Activated T-helper 1 cell treated with anti-CD3 and anti-CD28 coated beads, Interleukin-12 subunit alpha, Interleukin-12 subunit beta, Interleukin-2, Interleukin-4 antibody, amounts not matched to agents 30 ng/mL and 10 ng/mL and 1 ng/mL, durations not matched to agents 14 hours and 24 hours and 36 hours (primary cell): ENCODE measurements at places on chromosomes 5 and 9. TPM values are rescaled to one million over a fixed set of nuclear protein-coding genes. Genes with fewer than 3 reads are reported as not detected.

DNA sequence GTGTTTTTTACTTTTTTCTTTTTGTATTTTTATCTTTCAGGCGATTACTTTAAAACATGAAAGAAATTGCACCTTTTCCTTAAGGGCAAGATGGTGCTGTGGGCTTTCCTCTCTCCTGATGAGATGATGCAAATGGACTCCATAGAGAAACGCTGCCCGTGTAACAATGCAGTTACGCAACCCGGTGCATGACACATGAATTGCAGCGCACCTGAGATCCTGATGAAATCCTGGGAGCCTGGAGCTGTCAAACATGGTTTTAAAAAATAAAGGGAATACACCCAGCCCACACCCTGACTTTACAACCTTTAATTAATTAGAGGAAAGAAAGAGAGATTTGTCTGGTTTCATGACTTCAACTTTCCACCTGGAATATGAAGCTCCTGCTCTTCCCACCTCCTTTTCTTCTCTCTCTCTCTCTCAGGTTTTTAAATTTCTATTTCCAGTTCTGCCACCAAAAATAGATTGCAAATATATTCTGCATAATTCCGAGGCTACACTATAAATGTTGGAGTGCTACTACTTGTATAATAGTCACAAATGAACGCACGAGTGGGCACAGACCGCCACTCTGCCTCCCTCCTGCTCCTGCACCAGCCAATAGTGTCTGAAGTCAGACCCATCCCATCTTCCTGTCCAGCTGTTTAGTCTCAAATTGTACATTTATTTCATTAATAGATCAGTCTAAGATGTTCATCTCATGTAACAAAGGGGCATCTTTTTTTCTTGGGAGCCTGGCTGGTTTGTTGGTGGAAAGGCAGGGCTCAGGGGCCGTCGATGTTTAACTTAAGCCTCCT lies 179.1 kb downstream of the AUH start:
- H3K4me3 ChIP-seq = no peak overlapping the region
- H3K27ac ChIP-seq = no peak overlapping the region
- H3K36me3 ChIP-seq = peaks cover 12% of the 10 kb centered on the region

GRCh38 chr5:136020001-136020382 lies 8.8 kb upstream of the TGFBI start:
- no peaks in the 10 kb centered on the region for H3K36me3 ChIP-seq
- no peaks in the 10 kb centered on the region for H3K4me1 ChIP-seq
- no peak for DNase-seq
- no peak overlapping the region for H3K27ac ChIP-seq
- H3K4me3 ChIP-seq = no peak overlapping the region
- peaks cover 9% of the 10 kb centered on the region for H3K27me3 ChIP-seq

Gene LRRC70
- 0.83 and 0.86 TPM in 2 replicates for total RNA-seq

DNA sequence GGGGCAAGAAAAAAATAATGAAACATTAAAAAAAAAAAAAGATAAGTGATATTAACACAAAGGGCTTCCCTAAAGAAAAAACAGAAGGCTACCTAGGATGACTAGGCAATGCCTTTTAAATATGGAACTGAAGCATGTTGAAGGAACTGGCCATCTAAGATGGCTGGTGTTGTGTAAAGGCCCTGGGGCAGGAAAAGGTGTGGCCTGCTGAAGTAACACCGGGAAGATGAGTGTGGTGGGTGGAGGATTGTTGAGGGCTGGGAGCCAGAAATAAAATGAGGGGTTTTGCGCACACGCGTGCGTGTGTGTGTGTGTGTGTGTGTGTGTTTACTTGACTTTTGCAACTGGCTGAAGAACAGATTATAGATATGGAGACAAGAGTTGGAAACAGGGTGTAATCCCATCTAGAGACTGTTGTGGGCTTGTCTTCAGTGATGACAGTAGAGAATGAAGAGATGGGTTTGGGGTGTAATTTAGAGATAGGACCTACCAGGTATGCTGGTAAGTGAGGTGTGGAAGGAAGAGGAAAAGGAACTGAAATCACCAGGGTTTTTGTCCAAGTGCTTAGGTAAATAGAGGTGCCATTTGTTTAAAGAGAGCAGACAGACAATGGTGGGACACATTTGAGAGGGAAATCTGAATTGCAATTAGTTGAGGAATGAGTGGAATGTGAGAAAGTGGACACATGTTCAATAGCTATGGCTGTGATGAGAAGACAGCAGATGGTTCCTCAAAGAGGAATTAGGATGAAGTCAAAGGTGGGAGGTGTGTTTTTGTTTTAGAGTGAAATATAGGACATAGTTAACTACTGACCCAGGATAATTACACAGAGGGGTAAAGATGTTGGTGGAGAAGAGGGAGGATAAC lies 33.9 kb downstream of the RAD23B start:
- no peak for DNase-seq
- peaks cover 50% of the 10 kb centered on the region for H3K4me1 ChIP-seq
- H3K4me3 ChIP-seq = no peak overlapping the region
- peak overlapping the region; percentile 77 for H3K27ac ChIP-seq
- no peaks in the 10 kb centered on the region for H3K27me3 ChIP-seq
- H3K36me3 ChIP-seq = peaks cover 50% of the 10 kb centered on the region

Gene SEMA4D
- 388 and 411 TPM in 2 replicates for total RNA-seq
